ENCODE measurements at places on chromosomes 7 and 10. TPM values are rescaled to one million over a fixed set of nuclear protein-coding genes. Genes with fewer than 3 reads are reported as not detected.
A peak's percentile ranks its signal among the peaks of the same experiment; 100 is the strongest.

The REEP3 gene
- 26.3 TPM for polyA plus RNA-seq

The ZNF3 gene
- 56.1 TPM for polyA plus RNA-seq

The TFPI2 gene
- polyA plus RNA-seq = 10.8 TPM

The NPY gene
- 0.47 TPM for polyA plus RNA-seq

The CTAGE6 gene
- polyA plus RNA-seq = not detected

The SP4 gene
- polyA plus RNA-seq = 14.4 TPM

The PRTFDC1 gene
- polyA plus RNA-seq = 41.3 TPM

The FAM171A1 gene
- 85.0 TPM for polyA plus RNA-seq

The IL2RA gene
- 0.10 TPM for polyA plus RNA-seq

The SPDYE11 gene
- polyA plus RNA-seq = 0.47 TPM

DNA sequence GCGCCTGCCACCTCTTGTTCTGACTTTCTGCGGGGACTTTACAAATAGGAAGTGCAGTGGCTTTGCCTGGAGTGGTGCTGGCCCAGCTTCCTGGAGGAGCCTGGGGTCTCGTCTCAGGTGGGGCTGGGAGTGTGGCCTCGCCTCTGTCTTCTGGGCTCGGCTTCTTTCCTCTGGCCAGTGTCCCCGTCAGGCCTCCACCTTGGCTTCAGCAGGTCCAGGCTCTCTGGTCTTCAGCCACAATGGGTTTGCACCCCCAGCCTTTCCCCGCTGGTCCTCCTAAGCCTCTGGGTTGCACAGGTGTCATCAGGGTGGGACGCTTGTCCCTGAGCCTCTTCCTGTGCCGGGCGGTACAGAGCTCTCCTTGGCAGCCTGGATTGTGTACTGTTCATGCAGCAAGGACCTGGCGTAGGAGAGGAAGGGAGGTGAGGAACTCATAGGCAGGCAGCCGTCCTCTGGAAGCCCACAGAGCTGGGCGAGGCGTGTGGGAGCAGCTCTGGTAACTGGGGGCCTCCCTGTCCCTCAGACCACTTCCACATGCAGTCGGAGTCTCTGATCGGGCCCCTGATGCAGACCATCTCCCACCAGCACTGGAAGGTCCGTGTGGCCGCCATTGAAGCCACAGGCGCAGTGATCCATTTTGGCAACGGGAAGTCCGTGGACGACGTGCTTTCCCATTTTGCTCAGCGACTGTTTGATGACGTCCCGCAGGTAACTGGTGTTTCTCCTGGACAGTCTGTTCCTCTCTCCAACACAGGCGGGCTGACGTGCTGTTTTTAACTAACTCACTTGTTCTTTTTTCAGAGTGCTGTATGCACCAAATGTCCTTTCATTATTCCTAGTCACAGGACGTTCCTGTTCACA is 2.3 kb upstream of the PRKAR1B start:
- DNase-seq = no peak

DNA sequence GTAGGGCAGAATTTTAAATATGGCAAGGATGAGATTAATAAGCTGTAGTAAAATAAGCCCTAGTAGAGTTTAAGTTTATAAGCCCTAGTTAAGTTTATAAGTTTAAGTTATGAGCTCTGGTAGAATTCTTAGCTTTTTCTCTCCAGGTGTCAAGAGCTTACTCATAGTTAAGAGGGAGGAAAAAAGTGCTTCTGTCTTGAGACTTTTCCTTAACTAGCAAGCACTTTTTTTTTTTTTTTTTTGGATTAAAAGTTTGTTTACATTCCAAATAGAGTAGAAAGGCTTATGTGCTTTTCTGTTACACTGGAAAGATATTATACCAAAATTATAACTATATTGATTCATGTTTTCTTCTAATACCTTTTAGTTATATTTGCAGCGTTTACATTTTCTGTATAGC is 25.5 kb upstream of the MPP7 start:
- no peak for DNase-seq

- no peak for DNase-seq
Measured at GRCh38 chr10:97708976-97709946, 4.3 kb upstream of the MARVELD1 start.

- no peak for DNase-seq
Measured at GRCh38 chr7:80623503-80624252, 14.8 kb upstream of the CD36 start.

DNA sequence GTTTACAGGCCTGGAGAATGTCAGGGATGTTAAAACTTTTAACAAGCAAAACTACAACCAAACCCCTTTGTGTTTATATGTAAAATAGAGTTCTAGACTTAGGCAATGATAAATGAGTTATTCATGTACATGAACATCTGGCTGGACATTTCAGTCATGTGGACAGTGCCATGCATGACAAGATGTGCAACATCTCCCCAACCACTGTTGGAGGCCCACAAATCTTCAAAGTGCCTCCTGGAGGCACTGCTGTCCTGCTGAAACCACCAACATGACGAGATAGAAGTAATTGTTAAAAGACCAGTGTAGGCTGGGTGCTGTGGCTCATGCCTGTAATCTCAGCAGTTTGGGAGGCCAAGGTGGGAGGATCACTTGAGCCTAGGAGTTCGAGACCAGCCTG is 18.4 kb downstream of the PPIA start:
- no peak for DNase-seq

DNA sequence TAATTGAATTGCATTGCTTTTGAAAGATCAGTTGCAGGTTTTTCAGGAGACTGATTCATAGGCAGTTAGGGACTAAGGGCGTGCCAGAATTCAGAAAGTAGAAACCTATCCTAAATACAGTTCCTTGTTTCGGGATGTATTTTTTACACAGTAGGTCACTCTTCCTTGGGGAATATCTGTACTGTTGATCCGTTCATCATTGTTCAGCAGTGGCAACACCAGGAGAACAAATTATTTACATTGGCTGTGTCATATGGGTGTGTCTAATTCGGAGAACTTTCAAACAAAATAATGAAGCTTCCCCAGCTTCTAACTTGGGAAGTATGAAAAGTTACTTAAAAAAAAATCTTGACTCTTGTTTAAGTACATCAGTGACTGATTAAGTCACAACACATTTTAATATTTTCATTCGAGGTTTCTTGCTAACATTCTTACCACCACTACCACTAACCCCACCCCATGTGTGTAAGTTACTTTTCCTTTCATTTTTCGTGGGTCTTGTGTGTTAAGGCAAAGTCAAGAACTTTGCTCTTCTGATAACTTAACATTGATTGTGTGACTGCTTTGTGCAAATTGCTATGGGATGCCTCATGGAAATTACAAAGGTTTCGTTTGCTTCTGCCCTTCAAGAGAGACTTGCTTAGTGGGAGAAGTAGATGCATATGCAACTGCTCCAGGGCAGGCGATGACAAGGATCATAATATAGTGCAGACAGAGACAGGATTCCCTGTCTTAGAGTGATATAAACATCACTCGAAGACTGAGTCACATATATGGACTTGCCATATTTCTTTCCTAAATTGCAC is 43.8 kb upstream of the RPA3 start:
- DNase-seq = no peak

- DNase-seq = no peak
Measured at GRCh38 chr7:74231232-74231590, 21.4 kb downstream of the LAT2 start.

GRCh38 chr10:11806706-11807105 is 16.4 kb upstream of the PROSER2 start:
- no peak for DNase-seq

- DNase-seq = no peak
Measured at GRCh38 chr10:5975641-5976473, 1.5 kb downstream of the IL15RA start.

DNA sequence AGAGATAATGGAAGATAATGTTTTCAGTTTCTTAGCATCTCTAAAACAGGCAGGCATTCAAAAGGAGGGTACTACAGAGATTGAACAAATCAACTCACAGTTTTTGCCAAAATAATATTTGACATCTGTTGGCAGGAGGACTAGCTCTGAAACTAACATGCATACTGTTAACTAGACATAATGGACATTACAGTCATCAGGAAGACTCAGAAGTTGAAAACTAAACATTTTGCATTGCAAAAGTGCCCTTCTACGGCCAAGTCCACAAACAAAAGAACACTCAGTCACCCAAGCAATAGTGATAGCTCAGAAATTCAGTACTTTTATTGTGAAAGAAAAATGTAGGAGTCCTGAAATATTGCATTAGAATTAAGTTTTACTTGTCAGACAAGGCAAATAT is 399.0 kb downstream of the HGF start:
- DNase-seq = no peak

- peak; percentile 47 for DNase-seq
Measured at GRCh38 chr10:30215623-30216022, 133.5 kb downstream of the MTPAP start.

- DNase-seq = no peak
Measured at GRCh38 chr10:23198940-23199767, 7.0 kb downstream of the PTF1A start.

- no peak for DNase-seq
Measured at GRCh38 chr7:7304705-7305450, 122.5 kb downstream of the C1GALT1 start.

DNA sequence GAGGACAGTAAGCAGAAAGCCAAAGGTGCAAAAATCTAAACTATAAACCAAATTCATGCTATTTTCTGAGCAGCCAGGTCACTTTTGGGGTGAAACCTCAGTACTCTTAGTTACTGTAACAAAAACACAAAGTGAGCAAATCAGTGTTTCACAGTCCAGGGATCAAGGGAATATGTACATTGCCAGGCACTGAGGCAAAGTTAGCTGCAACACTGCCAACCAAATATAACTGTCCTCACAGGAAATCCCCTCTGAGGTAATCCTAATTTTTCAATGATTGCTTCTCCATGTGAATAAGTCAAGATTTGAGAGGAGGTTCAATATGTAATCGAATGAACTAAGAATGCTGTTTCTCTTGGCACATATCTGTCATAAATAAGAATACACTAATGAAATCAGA is 229.7 kb downstream of the TSPAN12 start:
- no peak for DNase-seq

DNA sequence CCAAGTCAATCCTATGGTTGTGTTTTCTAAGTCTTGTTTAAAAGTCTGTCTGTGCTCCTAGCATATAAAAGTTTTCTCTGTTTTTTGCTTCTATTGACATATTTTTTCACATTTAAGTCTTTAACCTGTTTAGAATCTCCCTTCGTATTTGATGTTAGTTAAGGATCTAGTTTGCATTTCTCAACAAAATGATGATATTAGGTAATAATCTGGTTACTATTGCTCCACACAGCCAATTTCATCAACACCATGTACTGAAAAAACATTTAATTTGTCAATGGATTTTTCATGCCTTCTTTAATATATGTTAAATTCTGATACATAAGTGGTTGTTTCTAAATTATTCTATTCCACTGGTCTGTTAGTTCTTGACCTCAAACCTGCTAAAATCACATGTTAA is 17.5 kb upstream of the TSGA13 start:
- DNase-seq = no peak

GRCh38 chr7:93218997-93219827 is 7.1 kb downstream of the HEPACAM2 start:
- DNase-seq = no peak

DNA sequence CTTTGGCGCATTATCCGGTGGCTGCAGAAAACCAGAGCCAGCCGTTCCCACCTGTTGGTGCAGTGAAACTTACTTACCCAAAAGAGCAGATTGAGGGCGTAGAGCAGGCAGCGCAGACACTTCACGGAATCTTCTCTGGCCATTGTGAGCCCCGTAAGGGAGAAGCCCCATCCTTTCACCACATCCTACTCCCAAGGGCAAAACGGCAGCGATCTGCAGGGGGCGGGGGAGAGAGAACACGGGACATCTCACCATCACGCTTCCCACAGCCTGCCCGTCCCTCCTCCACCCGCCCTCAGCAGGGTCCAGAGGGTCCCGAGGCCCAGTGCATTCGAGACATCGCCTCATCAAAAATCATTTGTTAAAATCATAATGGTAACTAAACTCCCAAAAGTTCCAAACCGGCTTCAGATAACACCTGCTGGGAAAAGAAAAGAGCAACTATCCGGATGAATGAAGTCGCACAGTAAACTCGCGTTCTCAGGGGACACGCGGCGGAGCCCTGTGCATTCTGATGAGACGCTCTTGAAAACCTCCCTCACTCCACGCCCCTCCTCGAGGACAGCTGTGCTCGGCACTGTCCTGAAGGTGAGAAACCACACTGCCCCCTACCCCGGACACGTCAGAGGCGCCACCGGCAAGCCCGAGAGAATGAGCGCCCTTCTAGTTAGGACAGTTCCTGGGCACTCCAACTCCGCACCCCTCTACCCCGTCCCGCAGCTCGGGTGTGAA is 1.2 kb downstream of the TSPAN12 start:
- peak; percentile 64 for DNase-seq

- no peak for DNase-seq
Measured at GRCh38 chr10:78802866-78803265, 265.9 kb upstream of the ZMIZ1 start.

- no peak for DNase-seq
Measured at GRCh38 chr7:4713183-4713784, 31.2 kb downstream of the FOXK1 start.

- no peak for DNase-seq
Measured at GRCh38 chr7:151351967-151352366, 10.4 kb downstream of the NUB1 start.

- no peak for DNase-seq
Measured at GRCh38 chr7:14501436-14501835, 401.1 kb downstream of the DGKB start.

- no peak for DNase-seq
Measured at GRCh38 chr7:25770235-25770634, 381.8 kb upstream of the NFE2L3 start.

DNA sequence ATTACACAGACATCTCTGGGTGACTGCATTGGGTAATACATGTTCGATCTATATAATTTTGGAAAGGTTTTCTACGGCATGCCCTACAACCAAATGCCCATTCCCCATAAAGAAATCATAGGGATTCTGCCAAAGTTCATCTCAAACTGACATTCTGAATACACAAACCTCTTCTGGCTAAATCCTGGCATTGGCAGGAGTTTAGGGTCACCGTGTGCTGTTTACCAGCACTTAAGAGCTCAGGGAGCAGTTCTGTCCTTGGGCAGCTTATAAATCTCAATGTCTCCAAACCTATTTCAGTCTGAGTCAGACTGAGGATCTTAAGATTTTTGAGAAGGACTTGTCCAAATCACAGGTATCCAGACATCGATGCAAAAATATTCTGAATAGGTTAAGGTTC is 809.6 kb upstream of the LRRN3 start:
- DNase-seq = no peak

GRCh38 chr7:135938563-135938962 is 38.6 kb downstream of the MTPN start:
- DNase-seq = no peak

DNA sequence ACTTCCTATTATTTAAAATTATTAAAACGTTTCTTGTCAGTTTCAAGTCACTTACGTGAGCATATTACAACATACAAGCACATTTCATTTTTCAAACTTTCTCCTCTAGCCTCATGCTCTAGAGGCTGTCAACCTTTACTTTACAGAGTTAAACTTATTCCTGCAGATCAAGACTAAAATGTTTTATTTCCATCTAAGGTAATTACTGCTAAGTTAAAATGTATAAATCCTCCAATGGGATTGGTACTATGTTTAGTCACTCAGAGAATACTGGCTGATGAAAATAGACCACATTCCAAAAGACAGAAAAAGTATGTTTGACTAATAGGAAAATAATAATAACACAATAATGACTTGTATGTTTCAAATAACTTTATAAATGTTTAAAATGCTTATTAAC is 8.4 kb upstream of the TRDMT1 start:
- no peak for DNase-seq
